Activated CD4-positive, alpha-beta T cell treated with anti-CD3 and anti-CD28 coated beads, Interleukin-2, amount 10 ng/mL, durations not matched to agents 7 days and 5 days (primary cell): ENCODE measurements at places on chromosomes 16 and 17. TPM values are rescaled to one million over a fixed set of nuclear protein-coding genes. Genes with fewer than 3 reads are reported as not detected.

DNA sequence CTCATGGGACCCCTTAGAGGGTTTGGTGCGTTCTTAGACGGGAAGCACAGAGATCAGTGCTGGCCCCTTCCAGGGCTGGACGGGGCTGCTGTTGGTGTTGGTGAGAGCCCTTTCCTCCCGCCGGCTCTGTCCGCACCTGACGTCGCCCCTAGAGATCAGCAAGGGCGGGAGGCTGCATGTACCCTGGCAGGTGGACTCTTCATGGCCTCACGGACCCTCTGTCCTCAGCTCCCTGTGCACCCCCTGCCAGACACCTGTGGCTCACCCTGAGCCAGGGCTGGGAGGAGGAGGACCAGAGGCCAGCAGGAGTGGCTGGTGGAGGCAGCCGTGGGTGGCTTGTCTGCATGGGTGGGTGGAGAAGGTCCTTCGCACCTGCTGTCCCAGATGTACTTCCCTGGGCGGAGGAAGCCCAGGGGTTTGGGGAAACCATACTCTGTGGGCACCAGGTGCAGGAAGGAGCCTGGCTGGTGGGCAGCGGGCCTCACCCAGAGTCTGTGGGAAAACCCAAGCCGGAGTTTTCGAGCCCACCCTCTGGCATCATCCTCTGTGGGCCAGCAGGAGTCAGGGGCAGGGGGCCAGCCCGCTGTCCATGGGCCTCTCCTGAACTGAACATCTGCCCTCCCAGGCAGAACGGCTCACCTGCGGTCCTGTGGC, 348.6 kb downstream of the SEC14L1 start:
- DNase-seq = no peak

DNA sequence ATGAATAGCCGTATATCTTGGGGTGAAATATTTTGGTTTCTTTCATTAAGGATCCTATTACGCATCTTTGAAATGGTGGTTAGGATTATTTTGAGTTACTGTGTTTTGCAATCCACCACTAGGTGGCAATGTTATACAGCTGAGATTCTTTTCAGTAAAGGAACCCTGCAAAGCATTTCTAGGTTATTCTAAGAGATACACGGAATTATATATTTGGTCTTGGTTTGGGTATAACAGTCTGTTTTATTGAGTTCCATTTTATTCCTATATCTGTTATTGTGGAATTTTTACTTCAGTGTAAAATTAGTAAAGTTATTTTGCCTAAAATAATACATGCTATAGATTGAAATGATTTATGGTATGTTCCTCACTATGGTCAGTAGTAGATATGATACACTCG, 62.9 kb upstream of the CPHXL start:
- DNase-seq = peak; percentile 35

DNA sequence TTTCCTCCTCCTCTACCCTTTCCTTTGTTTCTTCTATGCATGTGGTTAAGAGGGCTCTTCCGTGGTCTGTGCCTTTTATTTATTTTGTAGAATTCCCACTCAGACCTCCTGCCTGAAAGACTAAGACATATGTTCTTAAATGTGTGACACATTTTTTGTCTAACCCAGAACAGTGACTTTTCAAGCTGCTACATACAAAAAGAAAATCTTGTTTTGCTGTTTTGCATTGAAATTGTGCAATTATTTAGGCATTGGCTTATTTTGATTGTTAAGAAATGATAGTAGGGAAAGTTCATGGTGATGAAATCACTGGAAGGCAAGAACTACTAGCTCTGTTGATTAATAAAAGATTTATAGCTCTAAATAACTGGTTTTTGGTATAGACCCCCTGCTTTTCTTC, 76.8 kb downstream of the TUBD1 start:
- no peak for DNase-seq

DNA sequence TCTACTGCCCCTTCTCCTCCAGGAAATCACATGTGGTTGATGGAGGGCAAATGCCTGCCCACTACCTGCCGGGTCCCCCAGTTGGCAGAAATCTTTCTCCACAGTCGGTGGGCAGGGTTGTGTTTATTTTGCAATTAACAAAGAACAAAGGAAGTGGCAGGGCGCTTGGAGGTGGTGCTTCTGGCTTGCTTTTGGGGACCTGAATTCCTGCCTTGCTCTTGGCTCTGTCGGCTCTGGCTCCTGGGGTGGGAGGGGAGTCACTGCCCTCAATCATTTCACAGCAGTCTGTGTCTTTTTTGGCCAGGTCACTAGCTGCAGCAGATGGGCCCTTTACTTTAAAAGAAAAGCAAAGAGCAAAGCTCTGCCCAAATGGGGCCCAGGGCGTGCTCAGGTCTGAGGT, 69.2 kb downstream of the C16orf78 start:
- DNase-seq = no peak

Gene SPN
- 357 TPM for total RNA-seq

Gene ACE
- 4.1 TPM for total RNA-seq

Gene KRTAP9-4
- total RNA-seq = not detected

Gene CA5A
- not detected for total RNA-seq
